Activated T-helper 1 cell treated with anti-CD3 and anti-CD28 coated beads, Interleukin-2, amount 50 U/mL, for 16 hours (primary cell): ENCODE measurements at places on chromosomes 3 and 15.

DNA sequence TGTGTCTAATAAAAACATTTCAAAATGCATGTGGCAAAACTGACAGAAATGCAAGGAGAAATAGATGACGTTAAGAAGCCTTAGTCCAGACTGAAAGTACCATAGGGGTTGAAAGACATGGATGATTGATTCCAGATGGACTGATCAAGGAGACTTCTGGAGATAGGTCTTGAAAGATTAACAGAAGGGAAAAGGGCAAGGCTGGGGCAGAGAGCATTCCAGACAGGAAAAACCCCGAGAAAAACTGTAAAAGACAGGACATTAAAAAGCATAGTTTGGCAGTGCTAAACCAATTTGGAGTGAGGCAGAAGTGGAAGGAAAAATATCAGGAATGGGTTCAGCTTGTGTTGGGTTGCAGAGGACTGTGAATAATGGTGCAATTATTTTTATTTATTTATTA is 375.2 kb upstream of the SGO1 start:
- DNase-seq: no peak

DNA sequence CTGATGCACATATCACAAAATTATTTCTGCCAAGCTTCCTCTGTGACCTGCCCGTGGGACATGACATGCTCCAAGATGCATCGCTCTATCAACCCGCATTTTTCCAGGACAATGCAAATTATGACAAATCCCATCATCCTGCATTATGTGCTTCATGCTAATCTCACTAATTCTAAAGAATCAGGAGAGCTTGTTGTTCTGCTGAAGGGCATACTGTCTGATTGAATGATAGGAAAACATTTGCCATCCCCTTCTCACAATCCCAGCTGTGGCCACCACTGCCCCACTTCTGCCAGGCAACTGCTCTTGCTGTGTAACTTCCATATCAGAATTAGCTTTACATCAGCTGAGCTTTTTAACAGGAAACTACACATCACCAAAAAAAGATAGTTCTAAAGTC is 203.5 kb upstream of the NANOGP8 start:
- DNase-seq: no peak

DNA sequence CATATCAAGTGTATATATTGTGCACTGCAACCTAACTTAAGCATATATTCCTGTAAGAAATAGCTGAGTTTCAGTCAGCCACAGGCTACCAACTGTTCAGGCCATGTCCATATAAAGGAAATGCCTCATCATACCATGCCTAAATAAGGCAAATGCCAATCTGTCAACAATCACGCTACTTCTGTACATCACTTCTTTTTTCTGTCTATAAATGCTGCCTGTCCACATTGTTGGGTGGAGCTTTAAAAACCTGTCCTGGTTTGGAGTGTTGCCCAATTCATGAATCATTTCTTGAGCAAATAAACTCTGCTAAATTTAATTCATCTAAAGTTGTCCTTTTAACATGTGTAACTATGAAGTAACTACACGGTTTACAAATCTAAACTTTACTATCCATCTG is 1091.9 kb downstream of the NSUN3 start:
- no peak for DNase-seq

- no peak for DNase-seq
Observed at GRCh38 chr15:58724466-58724865, 25.0 kb downstream of the ADAM10 start.

DNA sequence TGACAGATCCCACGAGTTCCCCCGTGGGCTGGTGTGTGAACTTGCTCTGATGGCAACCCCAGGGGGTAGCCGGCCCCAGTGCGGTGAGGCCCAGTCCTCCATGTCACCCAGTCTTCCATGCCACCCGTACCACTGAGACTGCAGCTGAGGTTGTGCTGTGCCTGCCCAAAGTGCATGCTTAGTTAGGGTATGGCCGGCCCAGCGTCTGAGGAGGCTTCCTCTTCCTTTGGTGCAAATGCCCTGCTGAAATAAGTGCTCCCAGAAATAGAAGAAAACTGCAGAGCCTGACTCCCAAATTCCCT is 31.5 kb downstream of the MGLL start:
- no peak for DNase-seq

- DNase-seq: no peak
Observed at GRCh38 chr3:195040094-195040493, 230.9 kb downstream of the XXYLT1 start.

GRCh38 chr15:44099671-44100070 is 95.4 kb downstream of the FRMD5 start:
- no peak for DNase-seq

DNA sequence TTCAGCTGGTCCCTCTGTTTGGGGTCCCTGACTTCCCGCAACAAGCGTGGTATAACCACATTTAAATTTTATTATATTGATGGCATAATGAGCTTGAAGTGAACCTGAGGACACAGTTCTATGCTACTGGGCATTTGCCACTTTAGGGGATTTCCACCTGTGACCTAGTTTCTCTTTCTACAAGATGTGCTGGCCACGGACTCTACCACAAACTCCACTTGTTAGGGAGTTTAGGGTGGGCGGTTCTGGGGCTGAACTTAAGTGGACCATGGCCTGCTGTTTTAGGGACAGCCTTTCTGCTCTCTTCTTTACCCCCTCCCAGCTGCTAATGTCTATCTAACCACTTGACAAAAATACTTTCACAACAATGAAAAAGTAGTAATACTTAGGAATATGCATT is 1199.1 kb downstream of the SI start:
- no peak for DNase-seq

- no peak for DNase-seq
Observed at GRCh38 chr3:171743327-171744157, 66.7 kb downstream of the PLD1 start.

GRCh38 chr15:66803182-66803729 is 101.2 kb downstream of the SMAD6 start:
- DNase-seq: no peak

- DNase-seq: no peak
Observed at GRCh38 chr3:99355465-99355864, 282.9 kb upstream of the COL8A1 start.
